ENCODE measurements at places on chromosomes 11 and 22. TPM values are rescaled to one million over a fixed set of nuclear protein-coding genes. Genes with fewer than 3 reads are reported as not detected.
A peak's percentile ranks its signal among the peaks of the same experiment; 100 is the strongest.

Gene APOBEC3C
- 103 TPM for total RNA-seq

Gene APOA5
- not detected for total RNA-seq

Gene UBQLN3
- not detected for total RNA-seq

Gene KIRREL3
- total RNA-seq, result not detected

Gene SERPIND1
- not detected for total RNA-seq

Gene C22orf31
- total RNA-seq, result not detected

Gene MDK
- 4.0 TPM for total RNA-seq

GRCh38 chr11:44742508-44743246, 15.9 kb downstream of the TSPAN18 start:
- H3K4me1 ChIP-seq, result no peaks in the 10 kb centered on the region
- H3K27ac ChIP-seq, result no peak overlapping the region
- no peak overlapping the region for H3K4me3 ChIP-seq
- H3K36me3 ChIP-seq, result no peaks in the 10 kb centered on the region

DNA sequence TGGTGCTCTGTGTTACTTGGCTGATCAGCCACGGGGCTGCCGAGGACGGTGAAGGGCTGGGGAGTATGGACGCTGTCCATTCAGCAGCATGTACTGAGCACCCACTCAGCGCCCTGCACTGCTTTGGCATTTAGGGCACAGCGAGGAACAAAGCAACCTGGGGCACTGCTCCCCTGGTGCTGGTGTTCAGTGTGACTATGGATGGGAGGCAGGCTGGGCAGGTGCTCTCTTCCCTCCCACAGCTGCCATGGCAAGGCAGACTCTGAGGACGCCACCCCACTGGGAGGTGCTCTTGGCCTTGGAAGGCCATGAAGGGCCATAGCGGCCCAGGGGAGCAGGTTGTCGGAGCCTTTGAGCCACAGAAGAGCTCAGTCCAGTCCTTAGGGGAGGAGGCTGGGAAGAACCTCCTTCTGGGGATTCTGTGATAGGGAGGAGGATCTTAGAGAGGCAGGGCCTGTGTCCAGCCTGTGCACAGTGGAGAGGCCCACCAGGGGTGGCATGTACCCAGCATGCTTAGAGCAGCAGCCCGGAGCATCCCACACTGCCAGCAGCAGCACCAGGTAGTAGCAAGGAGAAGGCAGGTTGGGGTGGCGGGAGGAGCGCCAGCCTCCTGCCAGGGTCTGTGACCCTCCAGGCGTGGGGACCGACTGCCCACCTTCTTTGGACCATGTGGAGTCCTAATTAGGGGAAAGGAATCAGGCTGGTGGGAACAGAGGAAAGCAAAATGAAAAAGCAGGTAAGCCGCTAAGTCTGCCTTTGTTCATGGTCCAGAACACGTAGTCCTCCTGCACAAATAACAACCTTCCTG, 141.8 kb downstream of the MPPED1 start:
- no peak overlapping the region for H3K4me3 ChIP-seq
- H3K36me3 ChIP-seq, result no peaks in the 10 kb centered on the region
- no peaks in the 10 kb centered on the region for H3K27me3 ChIP-seq
- DNase-seq, result no peak
- H3K4me1 ChIP-seq, result no peaks in the 10 kb centered on the region

GRCh38 chr11:91860661-91861060, 364.0 kb upstream of the FAT3 start:
- no peak overlapping the region for H3K4me3 ChIP-seq
- H3K36me3 ChIP-seq, result no peaks in the 10 kb centered on the region
- DNase-seq, result no peak
- no peak overlapping the region for H3K27ac ChIP-seq
- H3K4me1 ChIP-seq, result no peaks in the 10 kb centered on the region

GRCh38 chr22:31323578-31324550, 22.3 kb downstream of the PATZ1 start:
- DNase-seq, result no peak
- H3K27me3 ChIP-seq, result no peaks in the 10 kb centered on the region
- H3K4me1 ChIP-seq, result no peaks in the 10 kb centered on the region
- no peak overlapping the region for H3K4me3 ChIP-seq
- peaks cover 15% of the 10 kb centered on the region for H3K36me3 ChIP-seq

DNA sequence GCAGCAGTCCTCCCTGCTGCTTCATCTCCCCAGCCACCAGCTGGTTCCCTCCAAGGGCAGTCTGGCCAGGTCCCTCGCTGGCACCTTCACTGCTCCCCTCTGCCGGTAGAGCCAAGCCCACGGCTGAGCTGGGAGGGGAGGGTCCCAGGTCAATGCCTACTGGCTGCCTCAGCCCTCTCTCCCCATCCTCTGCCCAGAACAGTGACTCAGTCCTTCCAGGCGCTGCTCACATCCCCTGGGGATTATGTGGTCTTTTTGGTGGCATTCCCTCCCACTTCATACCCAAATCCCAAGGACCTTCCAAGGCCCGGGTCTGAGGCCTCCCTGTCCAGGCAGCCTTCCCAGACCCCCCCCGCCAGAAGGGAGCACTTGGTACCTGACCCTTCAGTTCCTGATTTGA, 44.9 kb downstream of the WNT7B start:
- DNase-seq, result no peak
- H3K27ac ChIP-seq, result no peak overlapping the region
- H3K4me1 ChIP-seq, result peaks cover 3% of the 10 kb centered on the region

DNA sequence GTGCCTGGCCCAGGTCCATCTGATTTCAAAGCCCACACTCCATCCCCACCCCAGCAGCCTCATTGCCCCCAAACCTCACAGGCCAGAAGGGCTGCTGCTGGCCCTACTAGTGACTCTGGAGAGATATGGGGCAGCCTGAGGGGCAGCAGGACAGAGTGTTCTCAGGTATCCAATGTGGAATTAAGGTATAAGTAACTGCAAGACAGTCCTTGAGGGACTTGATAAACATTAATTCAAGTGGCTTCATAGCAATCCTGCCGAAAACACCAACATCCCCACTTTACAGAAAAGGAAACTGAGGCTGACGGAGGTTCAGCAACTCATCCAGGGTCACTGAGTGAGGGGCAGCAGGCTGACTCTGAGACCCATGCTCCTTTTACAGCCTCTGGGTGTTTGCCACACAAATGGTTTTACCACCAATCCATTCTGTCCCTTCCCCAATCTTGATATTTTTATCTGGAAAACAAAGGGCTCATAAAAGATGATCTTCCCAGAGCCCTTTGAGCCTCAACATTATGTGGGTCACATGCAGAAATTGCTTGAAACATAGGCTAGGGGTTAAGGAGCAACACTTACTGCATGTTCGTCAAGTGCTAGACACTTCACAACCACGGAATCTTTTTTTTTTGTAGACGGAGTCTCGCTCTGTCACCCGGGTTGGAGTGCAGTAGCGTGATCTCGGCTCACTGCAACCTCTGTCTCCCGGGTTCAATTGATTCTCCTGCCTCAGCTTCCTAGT, 2.3 kb downstream of the NIPSNAP1 start:
- H3K27me3 ChIP-seq, result no peaks in the 10 kb centered on the region
- H3K4me3 ChIP-seq, result no peak overlapping the region
- H3K4me1 ChIP-seq, result peaks cover 12% of the 10 kb centered on the region
- H3K27ac ChIP-seq, result no peak overlapping the region
- no peak for DNase-seq

DNA sequence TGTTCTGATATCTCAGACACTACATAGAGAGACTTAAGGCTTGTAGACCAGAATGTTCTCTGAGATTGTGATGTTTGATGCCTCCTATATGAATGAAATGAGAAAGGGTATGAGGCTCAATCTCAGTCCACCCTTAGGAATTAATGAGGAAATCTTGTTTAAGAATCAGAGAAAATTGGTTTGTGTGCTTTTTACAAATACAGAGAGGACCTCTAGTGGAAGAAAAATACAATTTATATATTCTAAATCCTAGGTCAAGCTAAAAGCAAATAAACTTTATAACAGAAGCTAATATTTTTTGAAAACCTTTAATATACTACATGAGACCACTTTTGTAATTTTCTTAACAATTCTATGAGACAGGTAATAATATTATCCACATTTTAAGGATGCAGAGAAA, 5.0 kb upstream of the OR52H1 start:
- no peaks in the 10 kb centered on the region for H3K4me1 ChIP-seq
- H3K27ac ChIP-seq, result no peak overlapping the region
- H3K4me3 ChIP-seq, result no peak overlapping the region
- peaks cover 27% of the 10 kb centered on the region for H3K27me3 ChIP-seq

- H3K36me3 ChIP-seq, result no peaks in the 10 kb centered on the region
- peaks cover 8% of the 10 kb centered on the region for H3K4me1 ChIP-seq
- H3K27me3 ChIP-seq, result no peaks in the 10 kb centered on the region
- no peak overlapping the region for H3K4me3 ChIP-seq
- no peak for DNase-seq
Observed at GRCh38 chr11:859394-860131, 16.9 kb downstream of the TSPAN4 start.

GRCh38 chr11:43119275-43119970, 192.4 kb upstream of the API5 start:
- no peaks in the 10 kb centered on the region for H3K27me3 ChIP-seq
- no peaks in the 10 kb centered on the region for H3K36me3 ChIP-seq
- no peak for DNase-seq
- no peak overlapping the region for H3K4me3 ChIP-seq

DNA sequence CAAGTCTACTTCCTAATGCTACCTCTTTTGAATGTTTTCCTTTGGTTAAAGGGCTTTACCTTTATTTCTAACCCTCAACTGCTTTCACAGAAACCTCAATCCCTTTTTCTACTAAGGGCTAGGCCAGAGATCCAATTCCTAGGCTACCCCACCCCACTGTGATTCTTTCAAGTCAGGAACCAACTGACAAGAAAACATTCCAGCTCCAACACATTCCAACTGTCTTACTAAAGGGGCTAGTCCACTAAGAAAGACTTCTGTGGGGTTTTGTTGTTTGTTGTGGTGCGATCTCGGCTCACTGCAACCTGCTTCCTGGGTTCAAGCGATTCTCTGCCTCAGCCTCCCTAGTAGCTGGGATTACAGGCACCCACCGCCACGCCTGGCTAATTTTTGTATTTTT, 151.3 kb downstream of the APOL5 start:
- H3K36me3 ChIP-seq, result no peaks in the 10 kb centered on the region
- peaks cover 6% of the 10 kb centered on the region for H3K27me3 ChIP-seq
- no peak overlapping the region for H3K4me3 ChIP-seq
- H3K27ac ChIP-seq, result no peak overlapping the region
- H3K4me1 ChIP-seq, result no peaks in the 10 kb centered on the region
- no peak for DNase-seq

GRCh38 chr11:118216621-118217481, 8.0 kb downstream of the JAML start:
- peaks cover 66% of the 10 kb centered on the region for H3K4me1 ChIP-seq
- H3K27me3 ChIP-seq, result peaks cover 39% of the 10 kb centered on the region
- H3K36me3 ChIP-seq, result no peaks in the 10 kb centered on the region

DNA sequence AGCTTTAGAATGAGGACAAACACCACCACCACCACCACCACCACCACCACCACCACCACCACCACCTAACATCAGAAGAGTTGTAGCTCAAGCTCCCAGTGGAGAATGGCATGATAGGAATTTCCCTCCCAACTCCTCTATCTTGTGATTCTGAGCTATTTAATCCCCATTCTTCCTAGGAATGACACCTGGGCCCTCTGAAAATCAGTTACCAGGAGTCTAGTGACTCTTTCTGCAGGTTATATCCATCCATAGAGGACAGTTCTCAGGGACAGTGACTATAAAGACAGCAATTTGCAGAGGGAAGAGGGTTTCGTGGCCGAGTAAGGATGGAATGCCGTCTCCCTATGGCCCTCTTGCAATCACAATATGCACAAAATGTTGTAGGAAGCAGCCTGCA, 27.8 kb downstream of the MYH9 start:
- peak overlapping the region; percentile 90 for H3K27ac ChIP-seq
- peaks cover 6% of the 10 kb centered on the region for H3K36me3 ChIP-seq
- DNase-seq, result peak; percentile 18
- H3K4me1 ChIP-seq, result peaks cover 90% of the 10 kb centered on the region
- no peaks in the 10 kb centered on the region for H3K27me3 ChIP-seq
- H3K4me3 ChIP-seq, result peak overlapping the region; percentile 68

DNA sequence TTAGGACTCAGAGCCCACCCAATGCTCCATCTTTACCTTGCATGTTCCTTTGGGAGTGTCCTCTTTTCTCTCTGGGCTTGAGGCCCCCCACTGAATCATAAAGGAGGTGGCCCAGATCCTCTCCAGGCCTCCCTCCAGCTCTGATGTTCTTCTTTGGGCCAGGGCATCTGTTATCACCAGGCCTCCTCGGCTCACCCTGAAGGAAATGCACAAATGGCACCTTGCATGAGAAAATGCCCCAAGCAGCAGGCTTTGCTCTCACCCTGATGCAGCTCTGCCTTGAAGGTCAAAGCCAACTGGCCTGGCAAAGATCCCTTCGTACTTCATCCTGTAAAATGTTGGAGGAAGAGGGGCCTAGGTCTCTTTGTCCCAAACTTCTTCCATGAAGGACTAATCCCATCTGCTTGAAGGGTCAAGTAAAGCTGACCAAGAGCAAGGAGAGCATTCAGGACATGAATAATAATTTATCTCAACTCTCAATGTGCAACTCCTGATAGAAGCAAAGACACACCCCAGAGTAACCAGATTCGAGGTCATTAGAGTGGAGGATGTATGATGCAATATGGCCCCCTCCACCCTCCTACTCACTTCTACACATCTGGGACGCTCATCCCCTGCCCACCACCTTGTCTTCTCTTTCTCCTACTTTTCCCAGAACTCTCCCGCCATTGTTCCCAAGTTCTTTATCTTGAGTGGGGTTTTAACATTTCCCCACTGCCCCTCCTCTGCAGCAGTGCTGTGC, 9.5 kb downstream of the APOL6 start:
- H3K4me1 ChIP-seq, result peaks cover 85% of the 10 kb centered on the region
- no peak for DNase-seq
- H3K27me3 ChIP-seq, result no peaks in the 10 kb centered on the region
- H3K36me3 ChIP-seq, result peaks cover 64% of the 10 kb centered on the region

- peaks cover 29% of the 10 kb centered on the region for H3K27me3 ChIP-seq
- H3K4me1 ChIP-seq, result no peaks in the 10 kb centered on the region
- no peak overlapping the region for H3K27ac ChIP-seq
- H3K4me3 ChIP-seq, result no peak overlapping the region
Observed at GRCh38 chr11:111474432-111474831, 37.8 kb downstream of the BTG4 start.

DNA sequence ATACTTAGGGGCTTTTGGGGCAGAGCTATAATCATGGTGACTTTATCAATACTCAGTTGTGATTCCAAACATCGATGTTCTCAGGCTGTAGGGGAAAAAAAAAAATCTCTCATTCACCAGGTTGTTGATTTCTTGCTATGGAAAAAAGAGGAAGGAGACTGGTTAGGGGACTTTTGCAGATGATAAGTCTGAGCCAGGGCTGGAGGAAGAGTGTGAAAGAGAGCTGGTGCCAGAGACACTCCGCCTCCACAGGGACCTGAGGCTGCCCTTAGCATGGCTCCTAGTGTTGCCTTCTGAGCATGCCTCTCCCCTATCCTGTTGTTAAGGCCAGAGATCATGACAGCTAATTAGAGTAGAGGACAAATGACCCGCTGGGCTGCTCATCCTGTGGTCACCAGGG, 16.9 kb downstream of the UPB1 start:
- H3K4me1 ChIP-seq, result peaks cover 43% of the 10 kb centered on the region
- no peaks in the 10 kb centered on the region for H3K27me3 ChIP-seq
- peak overlapping the region; percentile 46 for H3K4me3 ChIP-seq
- no peak for DNase-seq
- H3K27ac ChIP-seq, result peak overlapping the region; percentile 44
- no peaks in the 10 kb centered on the region for H3K36me3 ChIP-seq

GRCh38 chr11:21896216-21896615, 296.7 kb upstream of the ANO5 start:
- no peak for DNase-seq
- H3K36me3 ChIP-seq, result no peaks in the 10 kb centered on the region
- H3K4me1 ChIP-seq, result no peaks in the 10 kb centered on the region
- H3K4me3 ChIP-seq, result no peak overlapping the region

- peaks cover 68% of the 10 kb centered on the region for H3K4me1 ChIP-seq
- DNase-seq, result no peak
- no peaks in the 10 kb centered on the region for H3K27me3 ChIP-seq
- H3K4me3 ChIP-seq, result no peak overlapping the region
- H3K36me3 ChIP-seq, result peaks cover 15% of the 10 kb centered on the region
- peak overlapping the region; percentile 26 for H3K27ac ChIP-seq
Observed at GRCh38 chr11:128711136-128711535, 17.3 kb downstream of the FLI1 start.

All from natural killer cell treated with Interleukin-12 subunit alpha and Interleukin-12 subunit beta and Interleukin-15 and Interleukin-18, amount 100 ng/mL, for 72 hours (primary cell).